ENCODE measurements at places on chromosomes 6 and 20. TPM values are rescaled to one million over a fixed set of nuclear protein-coding genes. Genes with fewer than 3 reads are reported as not detected.

FAXC gene
- total RNA-seq: 0.51 TPM

DNA sequence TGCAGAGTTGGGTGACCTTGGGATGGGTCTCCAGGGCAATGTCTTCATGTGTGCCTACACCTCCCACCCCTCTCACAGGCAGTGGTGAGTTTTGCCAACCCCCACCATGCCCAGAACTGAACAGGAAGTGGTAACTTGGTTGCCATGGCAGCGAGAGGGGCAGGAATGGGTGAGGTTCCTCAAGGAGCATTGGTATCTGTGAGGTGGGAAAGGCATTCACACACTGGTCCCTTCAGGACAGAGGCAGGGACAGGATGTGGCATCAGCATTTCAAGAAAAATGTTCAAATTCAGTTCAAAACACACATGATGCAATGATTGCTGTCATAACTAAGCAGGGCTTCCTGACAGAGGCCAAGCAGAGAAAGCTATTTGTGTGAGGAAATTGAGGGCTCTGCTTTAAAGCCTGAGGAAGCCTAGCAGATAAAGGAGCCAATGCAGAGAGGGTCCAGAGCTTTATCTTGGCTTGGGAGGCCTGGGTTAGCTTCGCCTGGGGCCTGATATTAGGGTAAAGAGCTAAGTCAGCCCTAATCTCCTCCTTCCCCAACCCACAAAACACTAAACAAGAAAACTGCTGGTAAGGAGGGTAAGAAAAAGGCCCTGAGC lies 551 bp downstream of the TREML2 start:
- DNase-seq: no peak

GRCh38 chr20:53917145-53918019 lies 153.0 kb downstream of the BCAS1 start:
- DNase-seq: peak; percentile 69

SYTL3 gene
- 4.6 TPM for total RNA-seq

- no peak for DNase-seq
Observed at GRCh38 chr6:32167761-32168262, 3.4 kb downstream of the EGFL8 start.

GRCh38 chr6:22928775-22929174 lies 359.4 kb downstream of the HDGFL1 start:
- no peak for DNase-seq

BPI gene
- total RNA-seq: not detected

COL19A1 gene
- not detected for total RNA-seq

LKAAEAR1 gene
- total RNA-seq: not detected

- no peak for DNase-seq
Observed at GRCh38 chr6:50699051-50699775, 14.1 kb upstream of the TFAP2D start.

CLVS2 gene
- total RNA-seq: not detected

- DNase-seq: no peak
Observed at GRCh38 chr20:23857962-23858595, 21.5 kb downstream of the CST5 start.

MYLK2 gene
- not detected for total RNA-seq

Data from fibroblast of lung (primary cell).